ENCODE measurements at places on chromosomes 1 and 21.
A peak's percentile ranks its signal among the peaks of the same experiment; 100 is the strongest.

- no peak for DNase-seq
Observed at GRCh38 chr1:240122639-240123613, 31.2 kb downstream of the FMN2 start.

- DNase-seq = no peak
Observed at GRCh38 chr1:21898326-21899200, 38.5 kb downstream of the HSPG2 start.

DNA sequence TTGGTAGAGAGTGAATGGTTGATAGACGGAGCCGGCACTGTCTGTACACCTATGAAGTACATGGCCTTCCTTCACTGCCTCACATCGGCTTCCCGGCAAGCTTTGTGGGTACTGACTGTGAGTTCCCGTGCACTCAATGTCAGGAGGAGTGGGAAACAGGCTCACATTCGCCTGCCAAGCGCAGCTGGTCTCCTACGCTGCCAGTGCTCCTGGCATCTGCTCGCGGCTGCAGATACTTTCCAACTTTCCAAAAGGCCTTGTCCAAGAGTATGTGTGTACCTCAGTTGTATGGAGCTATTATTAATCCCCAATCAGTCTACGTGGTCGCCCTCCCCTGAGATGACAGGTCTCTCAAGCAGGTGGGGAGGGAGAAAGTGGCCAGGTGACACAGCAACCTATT, 180.8 kb downstream of the ZSCAN20 start:
- DNase-seq = no peak

DNA sequence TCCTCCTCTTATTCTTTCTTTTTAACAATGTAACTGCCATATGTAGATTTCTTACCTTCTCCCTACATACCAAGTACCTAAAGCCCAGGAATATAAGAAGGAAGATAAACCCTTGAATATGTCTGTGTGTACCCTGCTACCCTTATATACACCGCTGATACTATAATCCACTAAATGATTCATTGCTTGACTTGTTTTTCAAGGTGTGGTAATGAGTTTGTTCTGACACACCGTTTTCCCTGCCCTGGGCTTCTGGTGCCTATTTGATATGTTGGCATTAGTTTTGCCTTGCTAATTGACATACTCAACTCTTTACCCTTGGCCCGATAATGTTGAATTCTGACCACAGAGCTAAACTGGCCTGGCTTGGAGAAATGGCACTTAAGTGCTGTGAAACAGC, 64.3 kb downstream of the IL23R start:
- DNase-seq = no peak

DNA sequence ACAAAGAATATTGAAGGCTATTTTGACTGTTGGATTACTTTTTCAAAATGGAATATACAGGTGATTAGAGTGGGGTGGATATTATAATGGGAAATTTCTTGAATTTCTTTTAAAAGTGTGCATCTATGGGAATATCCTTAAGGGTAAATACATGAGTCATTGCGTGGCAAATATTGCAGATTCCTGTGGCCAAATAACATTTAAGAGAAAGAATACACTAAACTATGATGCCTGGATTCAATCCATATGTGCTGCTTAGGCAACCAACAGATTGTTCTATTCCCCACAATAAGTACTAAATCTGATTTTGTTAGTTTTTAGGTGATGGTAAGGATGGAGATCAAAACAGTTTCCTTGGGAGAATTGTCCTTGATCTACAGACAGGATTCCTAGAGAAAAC, 119.5 kb downstream of the HMCN1 start:
- DNase-seq = no peak

GRCh38 chr1:56315293-56315942, 263.9 kb downstream of the PLPP3 start:
- no peak for DNase-seq

DNA sequence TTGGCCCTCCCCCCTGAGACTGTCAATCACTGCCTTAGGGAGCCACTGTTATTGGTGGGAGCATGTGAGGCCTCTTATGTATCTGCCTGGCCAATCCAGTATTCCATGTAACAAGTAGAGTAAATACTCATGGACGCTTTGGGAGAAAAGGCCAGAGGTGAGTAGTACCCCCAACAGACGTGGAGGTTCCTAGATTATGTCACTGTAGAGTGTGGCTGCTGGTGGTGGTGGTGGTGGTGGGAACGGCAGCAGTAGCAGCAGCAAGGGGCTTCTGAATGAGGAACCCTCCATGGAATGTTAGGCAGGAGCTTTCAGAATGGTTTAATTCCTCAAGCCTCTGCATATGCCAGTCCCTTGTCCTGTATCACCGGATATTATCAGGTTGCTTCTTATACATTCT, 118.5 kb downstream of the UCK2 start:
- no peak for DNase-seq

DNA sequence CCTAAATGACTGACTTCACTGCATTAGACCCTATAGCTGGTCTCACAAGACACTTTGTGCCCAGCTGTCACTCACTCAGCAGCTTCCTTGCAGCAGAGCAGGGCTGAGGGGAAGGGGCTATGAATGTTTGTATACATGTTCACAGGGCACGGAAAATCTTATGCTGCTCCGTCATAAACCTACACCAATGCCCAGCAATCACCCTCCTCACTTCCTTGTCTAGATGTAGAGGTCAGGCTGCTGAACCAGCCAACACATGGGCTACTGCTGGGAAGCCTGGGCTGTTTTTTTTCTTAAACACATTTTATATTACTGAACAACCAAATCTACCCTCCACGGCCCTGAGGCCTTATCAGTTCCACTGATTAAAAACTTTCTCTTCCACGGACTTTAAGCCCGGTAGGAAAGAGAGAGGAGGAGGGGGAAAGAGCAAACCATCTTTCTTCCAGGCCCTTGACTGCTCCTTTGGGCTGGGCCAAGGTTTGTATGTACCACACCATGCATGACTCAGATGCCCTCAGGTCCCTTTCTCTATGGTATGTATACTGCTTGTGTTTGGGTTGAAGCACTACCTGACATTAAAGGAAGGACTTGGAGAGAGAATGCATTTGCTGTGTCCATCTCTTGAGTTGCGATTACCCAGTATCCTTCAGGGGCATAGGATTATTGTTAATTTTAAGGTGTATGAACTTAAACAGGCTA, 12.7 kb downstream of the MTFR1L start:
- no peak for DNase-seq

GRCh38 chr1:92994105-92994712, 32.9 kb upstream of the DIPK1A start:
- DNase-seq = peak; percentile 67

DNA sequence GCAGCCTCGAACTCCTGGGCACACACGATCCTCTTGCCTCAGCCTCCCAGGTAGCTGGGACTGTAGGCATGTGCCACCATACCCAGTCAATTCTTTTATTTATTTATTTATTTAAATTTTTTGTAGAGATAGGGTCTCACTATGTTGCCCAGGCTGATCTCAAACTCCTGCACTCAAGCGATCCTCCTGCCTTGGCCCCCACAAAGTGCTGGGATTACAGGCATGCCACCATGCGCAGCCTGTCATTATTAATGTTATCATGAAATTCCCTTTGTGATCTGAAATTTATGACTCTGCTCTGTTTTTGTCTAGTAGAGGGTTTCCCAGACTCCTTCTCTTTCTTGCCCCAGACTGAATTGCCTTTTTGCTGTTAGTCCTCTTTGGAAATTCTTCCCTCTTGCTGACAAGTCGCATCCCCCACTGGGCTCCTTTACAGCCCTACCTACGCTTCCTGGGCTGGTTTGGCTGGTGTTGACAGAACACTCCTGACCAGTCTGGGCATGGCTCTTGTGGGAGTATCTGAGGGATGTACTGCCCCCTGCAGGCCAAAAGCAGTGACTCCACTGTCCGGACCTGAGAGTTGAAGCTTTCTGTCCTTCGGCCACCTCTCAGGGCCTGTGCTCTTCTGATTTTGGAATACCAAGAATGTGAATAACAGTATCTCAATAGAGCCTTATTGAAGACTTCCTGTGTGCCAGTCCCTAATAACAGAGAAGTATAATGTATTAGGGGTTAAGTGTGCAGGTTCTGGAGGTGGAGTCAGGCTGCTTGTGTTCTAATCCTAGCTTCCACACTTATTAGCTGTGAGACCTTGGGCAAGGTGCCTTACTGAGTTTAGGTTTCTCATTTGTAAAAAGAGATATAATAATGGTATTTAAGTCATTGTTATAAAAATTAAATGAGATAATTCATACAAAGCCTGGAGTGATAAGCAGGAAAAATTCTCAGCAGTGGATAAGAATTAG, 28.2 kb downstream of the TCEANC2 start:
- DNase-seq = peak; percentile 29

DNA sequence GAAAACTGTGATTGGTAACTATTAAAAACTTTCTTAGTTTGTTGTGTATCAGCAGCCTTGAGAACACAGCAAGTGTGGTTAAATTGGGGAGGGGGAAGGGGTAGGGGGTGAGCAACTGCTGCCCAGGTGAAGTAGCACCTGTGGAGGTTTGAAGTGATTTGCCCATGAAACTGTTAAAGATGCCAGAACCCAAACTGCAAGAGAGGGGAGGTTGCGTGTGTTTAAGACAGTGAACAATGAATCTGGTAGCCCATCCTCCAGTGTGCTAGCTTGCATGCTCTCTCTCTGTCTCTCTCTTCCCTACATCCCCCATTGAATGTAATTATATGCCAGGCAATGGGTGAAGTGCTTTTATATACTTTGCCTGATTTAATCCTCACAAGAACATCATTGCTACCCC, 154.7 kb downstream of the RUNX1 start:
- DNase-seq = no peak

- no peak for DNase-seq
Observed at GRCh38 chr21:34075760-34076660, 2.6 kb downstream of the MRPS6 start.

GRCh38 chr21:34199121-34199910, 125.9 kb downstream of the MRPS6 start:
- DNase-seq = no peak

- no peak for DNase-seq
Observed at GRCh38 chr1:1308756-1309250, 406 bp downstream of the PUSL1 start.

GRCh38 chr1:197062692-197063091, 4.4 kb downstream of the F13B start:
- no peak for DNase-seq

DNA sequence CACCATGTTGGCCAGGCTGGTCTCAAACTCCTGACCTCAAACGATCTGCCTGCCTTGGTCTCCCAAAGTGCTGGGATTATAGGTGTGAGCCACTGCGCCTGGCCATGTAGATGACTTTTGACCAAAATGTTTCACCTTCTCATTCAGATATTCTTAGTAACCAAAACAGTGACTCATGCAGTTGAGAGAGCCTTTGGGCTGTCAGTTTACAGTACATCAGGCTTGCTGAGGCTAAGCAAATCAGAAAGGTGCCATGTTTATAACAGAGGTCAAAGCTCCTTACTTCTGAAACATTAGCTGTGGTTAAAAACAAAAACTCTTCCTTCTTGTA, 21.0 kb downstream of the CNIH4 start:
- DNase-seq = no peak

- DNase-seq = no peak
Observed at GRCh38 chr21:46215436-46216131, 13.0 kb downstream of the LSS start.

GRCh38 chr1:202304375-202304774, 37.4 kb downstream of the UBE2T start:
- DNase-seq = no peak

DNA sequence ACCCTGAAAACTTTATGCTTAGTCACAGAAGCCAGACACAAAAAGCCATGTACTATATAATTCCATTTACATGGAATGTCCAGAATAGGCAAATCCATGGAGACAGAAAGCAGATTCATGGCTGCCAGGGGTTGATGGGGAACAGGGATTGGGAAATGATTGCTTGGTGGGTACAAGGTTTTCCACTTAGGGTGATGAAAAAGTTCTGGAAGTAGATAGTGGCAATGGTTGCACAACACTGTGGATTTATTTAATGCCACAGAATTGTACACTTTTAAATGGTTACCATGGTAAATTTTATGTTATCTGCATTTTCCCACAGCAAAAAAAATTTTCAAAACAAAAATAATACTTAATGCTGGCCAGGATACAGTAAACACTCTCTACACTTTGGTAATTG, 40.6 kb downstream of the ENAH start:
- DNase-seq = no peak

- no peak for DNase-seq
Observed at GRCh38 chr1:204495078-204495753, 611 bp upstream of the PIK3C2B start.

- DNase-seq = no peak
Observed at GRCh38 chr1:104991702-104992101, 1242.0 kb downstream of the AMY1C start.

GRCh38 chr1:77533660-77534305, 148.7 kb downstream of the ZZZ3 start:
- DNase-seq = peak; percentile 30

GRCh38 chr1:157226739-157227138, 88.5 kb upstream of the ETV3 start:
- DNase-seq = no peak

GRCh38 chr1:48674641-48675040, 102.0 kb downstream of the BEND5 start:
- no peak for DNase-seq

DNA sequence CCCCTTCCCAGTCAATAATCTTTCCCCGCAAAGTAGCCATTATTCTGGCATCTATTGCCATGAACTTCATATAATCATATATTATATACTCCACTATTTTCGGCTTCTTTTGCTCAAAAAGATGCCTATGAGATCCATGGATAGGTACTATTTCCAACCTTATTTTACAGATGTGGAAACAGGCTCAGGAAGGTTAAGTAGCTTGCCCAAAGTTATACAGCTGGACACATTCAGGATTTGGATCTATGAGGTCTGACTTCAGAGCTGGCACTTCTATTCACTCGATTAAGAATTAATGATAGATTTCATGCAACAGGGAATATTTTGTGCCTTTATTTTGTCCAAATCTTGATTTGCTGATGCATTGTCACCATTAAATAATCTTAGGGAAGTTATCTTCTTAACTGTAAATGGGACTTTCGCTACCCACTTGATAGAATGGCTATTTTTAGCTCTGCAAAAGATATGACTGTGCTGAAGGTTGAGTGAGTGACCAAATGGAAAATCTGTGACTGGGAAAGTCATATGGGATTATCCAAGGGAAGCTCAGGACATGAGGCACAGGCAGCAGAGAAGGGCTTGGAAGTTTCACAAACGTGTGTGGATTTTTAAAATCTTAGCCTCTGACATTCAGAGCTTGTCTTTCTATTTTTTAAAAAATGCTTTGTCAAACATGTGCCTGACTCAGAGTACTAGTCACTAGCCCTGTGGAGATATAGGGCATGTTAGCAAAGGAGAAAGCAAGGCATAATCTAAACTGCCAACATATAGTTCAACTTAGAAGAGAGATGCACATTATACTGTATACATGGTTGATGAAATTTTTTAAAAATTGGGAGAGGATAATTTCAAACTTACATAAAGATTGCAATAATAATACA, 36.5 kb downstream of the GIPC2 start:
- DNase-seq = no peak

DNA sequence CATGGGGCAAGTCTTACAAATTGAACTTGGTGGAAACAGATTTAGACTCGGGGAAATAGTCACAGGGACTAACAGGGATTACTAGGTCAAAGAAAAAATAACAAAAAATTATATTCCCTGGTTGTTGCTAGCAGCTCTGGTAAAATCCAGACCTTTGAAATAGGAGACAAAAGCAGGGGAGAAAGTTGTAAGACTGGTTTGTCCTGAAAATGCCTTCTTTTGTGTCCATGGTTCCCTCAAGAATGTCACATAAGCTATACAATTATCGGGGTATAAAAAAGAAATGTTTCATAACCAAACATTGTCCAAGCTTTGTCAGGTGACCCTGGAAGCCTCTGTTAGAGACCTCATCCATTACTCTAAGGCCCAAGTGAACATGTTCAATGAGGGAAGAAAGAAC, 33.1 kb downstream of the KIAA0319L start:
- DNase-seq = no peak
